A549 treated with DMSO at 1 μM for 4 hours (cell line): ENCODE measurements at places on chromosomes 2 and 18. TPM values are rescaled to one million over a fixed set of nuclear protein-coding genes. Genes with fewer than 3 reads are reported as not detected.

CRACDL gene
- 0.36 to 0.93 TPM (median 0.57 TPM) in 5 replicates for total RNA-seq

LYG1 gene
- 0.49 to 2.6 TPM (median 1.6 TPM) in 5 replicates for total RNA-seq

DCDC2C gene
- total RNA-seq = 0.15 to 0.50 TPM (median 0.36 TPM) in 5 replicates

PSMD14 gene
- total RNA-seq = 105 to 115 TPM (median 109 TPM) in 5 replicates

SLC9A4 gene
- total RNA-seq = not detected in 5 replicates

SNTG2 gene
- total RNA-seq = not detected in 5 replicates

TBR1 gene
- total RNA-seq = 0.01 to 0.11 TPM (median 0.08 TPM) in 3 of 5 replicates, not detected in the others

ICOS gene
- total RNA-seq = not detected in 5 replicates

ATOH8 gene
- total RNA-seq = 3.6 to 7.1 TPM (median 4.5 TPM) in 5 replicates

ERBB4 gene
- total RNA-seq = not detected in 5 replicates

SERPINB13 gene
- not detected in 5 replicates for total RNA-seq

AGXT gene
- not detected in 5 replicates for total RNA-seq

MGAT5 gene
- total RNA-seq = 17.8 to 24.8 TPM (median 22.8 TPM) in 5 replicates

AKAIN1 gene
- total RNA-seq = not detected in 5 replicates

FHOD3 gene
- 2.3 to 2.8 TPM (median 2.4 TPM) in 5 replicates for total RNA-seq

KCNE4 gene
- total RNA-seq = 0.87 to 1.6 TPM (median 1.2 TPM) in 5 replicates

NPAS2 gene
- total RNA-seq = 76.8 to 130 TPM (median 103 TPM) in 5 replicates

CDKL4 gene
- not detected in 5 replicates for total RNA-seq

PDE1A gene
- 0.09 to 0.11 TPM (median 0.10 TPM) in 4 of 5 replicates, not detected in the other for total RNA-seq

NOSTRIN gene
- 1.4 to 2.2 TPM (median 1.9 TPM) in 5 replicates for total RNA-seq

TLX2 gene
- 0.14 to 0.43 TPM (median 0.25 TPM) in 5 replicates for total RNA-seq

CD207 gene
- not detected in 5 replicates for total RNA-seq

HOXD4 gene
- 0.22 to 0.55 TPM (median 0.36 TPM) in 5 replicates for total RNA-seq

EVX2 gene
- total RNA-seq = not detected in 5 replicates

IL1RN gene
- total RNA-seq = 0.29 to 0.43 TPM (median 0.34 TPM) in 5 replicates

RASGRP3 gene
- total RNA-seq = 1.0 to 3.2 TPM (median 1.6 TPM) in 5 replicates

ITSN2 gene
- total RNA-seq = 17.3 to 27.3 TPM (median 24.7 TPM) in 5 replicates

KLHL14 gene
- not detected in 5 replicates for total RNA-seq

COL5A2 gene
- total RNA-seq = 56.0 to 97.1 TPM (median 87.3 TPM) in 5 replicates

SNED1 gene
- total RNA-seq = 0.38 to 0.65 TPM (median 0.48 TPM) in 5 replicates

IL1B gene
- total RNA-seq = 0.17 to 0.49 TPM (median 0.28 TPM) in 5 replicates

C1QL2 gene
- total RNA-seq = 0.14 to 0.21 TPM (median 0.14 TPM) in 4 of 5 replicates, not detected in the other

FSHR gene
- not detected in 5 replicates for total RNA-seq

HOXD3 gene
- 0.15 to 0.18 TPM (median 0.16 TPM) in 4 of 5 replicates, not detected in the other for total RNA-seq

FLACC1 gene
- 0.14 to 0.45 TPM in 2 of 5 replicates, not detected in the others for total RNA-seq

CD8B2 gene
- total RNA-seq = not detected in 5 replicates

ASB18 gene
- total RNA-seq = not detected in 5 replicates

CXXC1 gene
- 42.8 to 56.8 TPM (median 49.7 TPM) in 5 replicates for total RNA-seq

CCDC68 gene
- total RNA-seq = 3.2 to 5.8 TPM (median 3.9 TPM) in 5 replicates

C2orf78 gene
- not detected in 5 replicates for total RNA-seq
